ENCODE measurements at places on chromosomes 1 and 21.
A peak's percentile ranks its signal among the peaks of the same experiment; 100 is the strongest.

GRCh38 chr1:79549201-79549600 is 542.7 kb upstream of the ADGRL4 start:
- no peak for DNase-seq

GRCh38 chr1:237903961-237904360 is 13.2 kb upstream of the ZP4 start:
- no peak for DNase-seq

DNA sequence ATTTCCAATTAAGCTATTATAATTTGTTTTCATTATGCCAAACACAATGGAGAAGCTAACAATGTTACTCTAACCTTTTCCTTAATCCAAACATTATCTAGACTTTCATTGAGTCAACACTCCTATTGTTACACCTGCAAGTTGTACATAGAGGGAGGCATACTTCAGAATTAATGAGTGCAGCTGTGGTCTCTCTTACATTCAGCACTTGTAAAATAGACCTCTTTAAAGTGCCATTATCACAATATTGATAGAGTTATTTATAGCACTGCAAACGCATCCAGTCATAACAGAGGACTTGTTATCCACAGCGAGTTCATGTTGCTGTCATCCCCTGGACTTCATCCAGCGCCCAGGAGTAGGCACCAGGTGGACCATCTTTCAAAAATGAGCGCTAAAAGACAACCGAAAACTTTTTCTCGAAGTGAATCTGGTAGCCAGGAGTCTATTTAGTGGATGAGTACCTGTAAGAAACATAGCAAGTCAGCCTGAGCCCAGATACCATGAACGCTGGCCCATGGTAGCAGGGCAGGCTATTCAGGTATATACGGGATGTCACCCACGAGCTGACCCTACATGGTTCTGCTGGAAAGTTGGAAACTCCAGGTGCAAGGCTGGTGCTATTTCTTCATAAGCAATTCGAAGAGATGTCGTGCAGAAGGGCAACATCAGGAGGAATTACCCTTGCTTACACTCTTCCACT is 70.6 kb upstream of the NFIA start:
- DNase-seq = peak; percentile 97

DNA sequence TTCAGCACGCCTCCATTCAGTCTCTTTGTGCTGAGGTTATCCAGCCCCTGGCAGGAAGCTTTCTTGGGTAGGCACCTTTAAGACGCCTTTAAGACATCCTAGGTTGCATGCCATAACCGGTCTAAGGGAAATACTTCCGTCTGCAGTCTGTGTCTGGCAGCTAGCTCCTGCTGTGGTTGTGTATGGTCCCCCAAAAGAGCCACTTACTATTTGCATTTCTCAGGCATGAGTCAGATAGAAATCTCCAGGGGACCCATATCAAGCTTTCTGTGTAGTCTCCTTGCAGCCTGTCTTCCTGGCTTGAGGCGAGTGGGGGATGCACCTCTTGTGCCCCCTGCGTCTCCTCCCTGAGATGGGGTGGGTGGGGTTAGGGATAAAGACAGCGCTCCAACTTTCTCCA is 10.0 kb upstream of the RYR2 start:
- no peak for DNase-seq

DNA sequence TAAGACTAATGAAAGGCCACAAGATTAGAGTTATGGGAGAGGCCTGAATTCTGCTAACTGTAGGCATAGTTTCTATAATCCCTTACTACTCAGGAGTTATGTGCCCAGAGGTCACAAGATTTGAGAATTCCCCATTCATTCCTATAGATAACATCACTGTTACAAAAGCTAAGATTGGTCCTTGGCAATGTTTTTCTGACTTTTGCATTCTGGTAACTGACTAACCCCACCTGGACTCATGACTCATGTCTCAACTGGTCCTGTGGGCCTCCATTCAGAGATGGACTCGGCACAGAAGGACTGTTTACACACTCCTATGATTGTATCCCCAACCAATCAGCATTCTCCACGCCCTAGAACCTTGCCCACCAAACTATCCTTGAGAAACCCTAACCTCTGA is 249.0 kb upstream of the ZP4 start:
- no peak for DNase-seq

- peak; percentile 98 for DNase-seq
These were observed 1.2 kb upstream of the ZBTB40 start for GRCh38 chr1:22450351-22451021.

DNA sequence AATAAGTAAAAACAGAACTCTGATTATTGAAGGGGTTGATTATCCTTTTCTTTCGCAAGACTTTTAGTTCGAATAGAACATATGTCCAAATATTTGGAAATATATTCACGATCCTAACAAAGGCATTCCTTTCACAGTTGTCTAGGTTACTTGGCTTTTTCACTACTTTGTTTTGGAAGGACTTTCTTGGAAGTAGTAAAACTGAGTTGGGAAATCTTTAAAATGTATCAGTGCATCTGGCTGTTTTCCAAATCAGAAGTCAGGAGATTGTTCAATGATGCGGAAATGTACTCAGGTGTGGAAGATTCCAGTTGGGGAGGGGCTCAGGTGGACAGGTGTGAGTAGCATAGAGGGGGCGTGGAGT is 67.1 kb downstream of the SH3BGR start:
- no peak for DNase-seq

DNA sequence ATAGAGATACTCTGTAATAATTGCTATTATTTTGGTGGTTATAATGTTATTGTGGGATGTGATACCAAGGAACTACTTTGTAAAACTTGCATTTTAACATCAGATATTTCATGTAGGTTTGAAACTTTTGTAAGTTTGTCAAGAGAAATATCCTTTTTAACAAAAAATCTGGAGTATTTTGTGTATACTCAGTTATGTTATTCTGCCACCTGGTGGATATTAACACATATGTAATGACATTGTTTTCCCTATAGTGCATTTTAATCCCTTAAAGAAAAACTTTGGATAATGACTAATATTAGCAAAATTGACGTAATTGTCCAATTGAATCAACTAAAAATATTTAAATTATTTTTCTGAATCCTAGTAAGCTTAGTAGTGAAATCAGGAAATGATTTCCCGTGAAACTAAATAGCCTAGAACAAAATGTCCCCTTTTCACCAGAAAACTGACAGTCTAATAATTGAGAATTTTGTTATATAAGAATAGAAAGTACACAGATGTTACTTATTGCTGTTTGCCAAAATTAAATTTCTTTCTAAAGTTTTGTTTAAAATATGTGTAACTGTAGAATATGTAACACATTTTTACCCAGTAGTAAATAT is 39.6 kb downstream of the KCTD3 start:
- DNase-seq = no peak

DNA sequence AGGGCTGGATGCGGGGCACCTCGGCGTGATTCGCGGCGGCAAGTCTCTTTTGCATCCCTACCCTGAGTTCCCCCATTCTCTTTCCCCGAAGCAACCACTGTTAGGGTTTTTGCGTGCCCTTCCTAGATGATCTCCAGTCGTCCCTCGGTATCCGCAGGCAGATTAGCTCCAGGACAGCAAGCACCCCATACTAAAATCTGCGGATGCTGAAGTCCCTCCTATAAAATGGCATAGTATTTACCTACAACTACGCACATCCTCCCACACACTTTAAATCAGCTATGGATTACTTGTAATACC is 22.8 kb upstream of the CFAP126 start:
- peak; percentile 63 for DNase-seq

DNA sequence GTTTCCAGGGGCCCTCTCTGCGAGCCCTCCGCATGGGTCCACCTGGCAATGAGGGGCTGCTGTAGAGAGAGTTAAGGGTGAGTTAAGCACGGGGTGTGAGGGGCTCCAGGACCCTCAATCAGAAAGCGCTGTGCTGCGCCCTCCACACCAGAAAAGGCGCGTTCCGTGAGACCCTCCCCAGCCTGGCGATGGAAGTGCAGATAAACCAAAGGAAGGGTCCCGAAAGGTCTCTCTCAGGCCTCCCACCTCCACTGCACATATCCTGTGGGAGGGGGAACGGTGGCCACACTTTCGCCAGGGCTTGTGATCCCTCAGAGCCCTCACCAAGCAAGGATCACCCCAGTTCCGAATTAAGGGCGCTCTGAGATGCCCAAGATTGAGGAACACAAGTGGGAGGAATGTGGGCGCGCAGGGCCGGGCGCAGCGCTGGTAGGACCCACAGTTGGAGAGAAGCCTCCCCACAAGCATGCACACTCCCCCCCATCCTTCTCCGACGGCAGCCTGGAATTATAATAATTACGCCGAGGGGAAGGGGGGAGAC is 1.1 kb downstream of the WNT3A start:
- DNase-seq = no peak

- no peak for DNase-seq
These were observed 75.2 kb upstream of the TEKT2 start for GRCh38 chr1:36008546-36009197.
